ENCODE measurements at places on chromosomes 5 and 9.

GRCh38 chr5:156942064-156942463 lies 21.0 kb downstream of the TIMD4 start:
- no peak for DNase-seq

GRCh38 chr5:147381555-147381954 lies 128.3 kb downstream of the DPYSL3 start:
- no peak for DNase-seq

DNA sequence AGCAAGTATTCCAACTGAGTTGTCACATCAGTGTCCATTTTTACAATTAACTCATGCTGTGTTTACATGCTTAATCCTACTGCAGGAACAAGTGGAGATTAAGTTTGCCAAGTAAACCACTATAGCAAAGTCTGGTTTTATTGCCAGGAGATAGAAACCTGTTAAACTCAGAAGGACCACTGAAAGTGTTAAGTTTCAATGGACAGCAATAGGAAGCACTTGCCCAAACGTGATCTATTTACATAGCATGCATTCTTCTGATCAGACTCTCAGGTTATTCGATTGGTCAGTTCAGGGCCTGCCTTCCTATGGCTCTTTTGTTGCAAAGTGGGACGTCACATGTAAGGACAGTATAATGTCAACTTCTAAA lies 28.0 kb upstream of the IFNK start:
- no peak for DNase-seq

DNA sequence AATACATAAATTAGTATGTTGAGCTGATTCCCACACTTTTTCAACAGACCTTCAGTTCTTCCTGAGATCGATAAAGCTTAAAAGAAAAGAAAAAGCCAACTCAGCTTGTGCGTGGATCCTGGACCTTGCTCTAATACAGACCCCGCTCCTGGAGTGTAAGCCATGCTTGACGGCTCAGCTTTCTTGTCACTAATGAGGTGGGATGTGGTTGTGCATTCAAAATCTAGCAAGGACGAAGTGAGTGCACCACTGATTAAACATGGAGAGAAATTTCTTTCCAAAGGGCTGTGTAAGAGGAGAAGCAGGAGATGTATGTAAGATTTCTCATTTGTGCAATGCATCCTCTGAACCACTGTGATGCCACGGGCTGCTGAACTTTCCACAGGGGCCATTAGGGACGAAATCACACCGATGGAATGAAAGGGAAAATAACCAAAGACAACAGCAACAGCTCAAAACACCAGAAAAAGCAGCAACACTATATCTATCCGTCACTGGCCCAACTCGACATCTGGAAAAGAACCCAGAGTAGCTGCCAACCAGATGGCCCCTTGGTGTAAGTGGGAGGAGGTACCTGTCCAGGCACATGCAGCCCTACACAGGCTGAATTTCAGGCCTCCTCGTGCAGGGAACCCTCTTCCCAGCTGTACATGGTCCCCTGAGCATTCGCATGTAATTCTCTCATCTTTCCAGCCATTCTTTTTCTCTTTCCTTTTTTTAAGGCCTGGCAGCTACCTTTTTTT lies 178.9 kb downstream of the SREK1 start:
- DNase-seq, result no peak

- no peak for DNase-seq
Measured at GRCh38 chr9:105141146-105141975, 103.1 kb upstream of the SLC44A1 start.

DNA sequence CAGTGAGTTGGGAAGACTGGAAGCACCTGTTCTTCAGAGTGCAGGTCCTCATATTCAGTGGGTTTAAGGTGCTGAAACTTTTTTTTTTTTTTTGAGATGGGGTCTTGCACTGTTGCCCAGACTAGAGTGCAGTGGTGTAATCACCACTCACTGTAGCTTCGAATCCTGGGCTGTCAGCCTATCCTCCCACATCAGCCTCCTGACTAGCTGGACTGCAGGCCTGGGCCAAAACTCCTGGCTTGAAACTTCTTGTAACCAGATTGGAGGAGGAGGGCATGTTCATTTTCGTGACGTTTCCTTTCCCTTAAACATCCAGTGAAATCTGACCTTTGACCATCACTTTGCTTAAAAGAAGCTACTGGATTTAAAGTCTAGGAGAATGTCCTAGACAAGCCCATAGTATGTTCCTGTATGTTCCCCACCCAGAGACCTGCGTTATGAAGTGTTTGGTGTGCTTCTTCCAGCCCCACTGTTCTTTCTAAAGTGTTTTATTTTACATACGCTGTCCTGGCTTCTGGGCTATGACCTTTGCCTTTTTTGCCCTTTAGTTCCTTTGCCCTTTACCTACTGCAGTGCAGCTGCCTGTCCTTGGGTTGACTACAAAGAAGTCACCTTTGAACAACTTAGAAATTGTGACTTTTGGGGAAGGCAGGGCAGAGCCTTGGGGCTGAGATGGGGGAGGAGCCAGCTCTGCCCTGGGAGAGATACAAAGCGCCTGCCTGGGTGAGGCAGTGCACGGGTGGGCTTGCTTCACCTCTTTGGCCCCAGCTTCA lies 18.4 kb downstream of the TENT4A start:
- DNase-seq, result no peak

GRCh38 chr5:39274398-39275085 lies 55.2 kb upstream of the FYB1 start:
- DNase-seq, result no peak

DNA sequence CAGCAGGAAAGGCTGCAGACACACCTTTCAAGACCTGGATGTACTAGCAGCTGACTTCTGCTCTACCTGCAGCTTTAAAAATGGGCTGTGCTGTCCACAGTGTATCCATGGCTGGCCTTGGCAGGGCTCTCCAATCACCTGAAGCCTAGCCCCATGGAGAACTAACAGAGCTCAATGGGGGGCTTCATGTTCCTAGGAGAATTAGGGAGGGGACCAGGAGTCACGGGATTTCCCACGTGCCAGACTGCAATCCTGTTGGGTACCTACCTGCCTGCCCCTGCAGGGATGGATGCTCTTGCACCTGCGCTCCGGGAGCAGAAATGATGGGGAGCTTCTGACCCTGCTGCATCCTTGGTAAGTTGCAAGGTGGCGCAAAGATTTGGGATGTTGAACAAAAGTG lies 462.1 kb downstream of the ICE1 start:
- no peak for DNase-seq

DNA sequence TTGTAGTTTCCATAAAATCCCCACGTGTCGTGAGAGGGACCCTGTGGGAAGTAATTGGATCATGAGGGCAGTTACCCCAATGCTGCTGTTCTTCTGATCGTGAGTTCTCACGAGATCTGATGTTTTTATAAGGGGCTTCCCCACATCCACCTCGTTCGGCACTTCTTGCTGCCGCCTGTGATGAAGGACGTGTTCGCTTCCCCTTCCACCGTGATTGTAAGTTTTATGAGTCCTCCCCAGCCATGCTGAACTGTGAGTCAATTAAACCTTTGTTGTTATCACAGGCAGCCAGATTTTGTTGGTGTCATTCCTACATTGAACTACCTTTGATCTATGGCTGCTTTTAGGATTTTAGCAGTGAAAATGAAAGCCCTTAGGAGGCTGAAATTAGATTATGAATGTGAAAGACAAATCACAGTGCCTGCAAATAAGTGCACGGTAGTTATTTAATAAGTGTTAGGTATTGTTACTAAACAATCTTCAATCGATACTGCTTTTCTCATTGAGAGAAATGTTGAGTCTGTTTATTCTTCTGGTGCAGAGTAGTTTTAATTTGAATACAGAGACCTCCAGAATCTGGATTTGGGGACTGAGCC lies 68.0 kb upstream of the C6 start:
- no peak for DNase-seq

- peak; percentile 94 for DNase-seq
Measured at GRCh38 chr5:6766604-6767093, 53.4 kb downstream of the TENT4A start.

GRCh38 chr9:108535526-108535925 lies 320.3 kb downstream of the ACTL7B start:
- no peak for DNase-seq

- no peak for DNase-seq
Measured at GRCh38 chr5:20028506-20028905, 40.5 kb upstream of the CDH18 start.

DNA sequence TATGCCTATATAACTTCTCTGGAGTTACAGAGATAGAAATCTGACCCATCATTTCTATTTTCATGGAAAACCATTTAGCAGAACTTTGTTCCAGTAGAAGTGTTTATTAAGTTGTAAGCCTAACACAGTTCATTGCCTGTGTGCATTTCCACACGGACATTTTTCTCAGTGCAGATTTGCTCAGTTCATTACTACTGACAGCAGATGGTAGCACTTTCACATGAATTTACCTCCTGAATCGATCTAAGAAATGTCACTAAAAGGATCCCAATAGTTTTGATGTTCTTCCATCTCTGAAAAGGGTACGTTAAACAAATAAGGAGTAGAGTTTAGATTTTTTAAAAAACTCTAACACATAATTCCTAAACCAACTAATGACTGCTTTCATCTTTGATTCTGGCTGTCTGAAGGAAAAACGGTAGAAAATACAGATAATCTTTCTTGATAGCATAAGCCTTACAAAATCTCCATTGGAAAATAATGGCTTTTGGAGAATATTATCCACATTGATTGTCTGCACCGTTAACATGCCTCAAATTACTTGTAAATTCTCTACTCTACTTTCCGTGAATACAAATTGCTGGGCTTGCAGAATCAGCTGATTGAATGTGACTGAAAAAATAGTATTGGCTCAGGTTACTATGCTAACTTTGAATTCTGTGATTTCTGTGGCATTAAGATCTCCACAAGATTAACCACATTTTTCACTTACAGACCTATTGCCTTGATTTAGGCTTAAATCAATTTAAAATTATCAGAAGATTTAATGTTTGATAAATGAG lies 33.1 kb downstream of the RPS23 start:
- no peak for DNase-seq
